ENCODE measurements at places on chromosomes 16 and 17.

GRCh38 chr17:34291721-34292348 is 6.3 kb downstream of the CCL11 start:
- no peak for DNase-seq

DNA sequence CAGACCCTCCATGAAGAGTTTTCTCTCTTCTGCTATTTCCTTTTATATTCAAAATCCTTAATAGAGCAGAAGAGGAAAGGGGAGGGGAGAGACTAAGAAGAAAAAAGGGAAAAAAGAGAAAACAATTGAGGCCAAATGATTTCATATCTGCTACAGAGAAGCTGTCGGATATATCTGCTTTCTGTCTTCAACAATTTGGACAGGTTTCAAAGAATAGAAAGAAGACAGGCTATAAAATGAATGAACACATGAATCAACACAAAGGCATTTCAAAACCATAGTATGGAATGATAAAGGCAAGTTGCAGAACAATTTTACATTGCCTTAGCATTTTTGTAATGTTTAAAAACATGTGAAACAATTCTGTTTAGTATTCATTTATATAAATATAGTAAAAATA is 4.7 kb upstream of the CMTR2 start:
- DNase-seq, result no peak

- no peak for DNase-seq
Measured at GRCh38 chr17:51376739-51377138, 116.4 kb downstream of the UTP18 start.

DNA sequence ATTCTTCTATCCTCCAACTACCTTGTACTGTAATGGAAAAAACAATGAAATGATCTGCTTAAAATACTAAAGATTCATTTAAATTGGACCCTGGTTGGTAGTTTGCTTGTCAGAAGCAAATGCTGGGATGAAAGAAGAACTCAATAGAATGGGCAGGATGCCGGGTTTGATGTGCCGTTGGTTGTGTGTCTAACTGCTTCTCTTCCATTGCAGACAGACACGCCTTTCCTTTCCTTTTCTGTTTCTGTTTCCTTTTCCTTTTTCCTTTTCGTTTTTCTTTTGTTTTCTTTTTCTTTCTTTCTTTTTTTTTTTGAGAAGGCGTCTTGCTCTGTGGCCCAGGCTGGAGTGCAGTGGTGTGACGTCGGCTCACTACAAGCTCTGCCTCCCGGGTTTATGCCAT is 64.6 kb downstream of the PLCG2 start:
- DNase-seq, result no peak

- DNase-seq, result no peak
Measured at GRCh38 chr17:50763716-50764475, 3.4 kb downstream of the ANKRD40CL start.

- no peak for DNase-seq
Measured at GRCh38 chr17:12737740-12738469, 51.4 kb upstream of the ARHGAP44 start.

GRCh38 chr16:82133798-82134197 is 36.2 kb downstream of the MPHOSPH6 start:
- DNase-seq, result no peak

- DNase-seq, result no peak
Measured at GRCh38 chr16:50300942-50301625, 34.7 kb downstream of the ADCY7 start.

GRCh38 chr17:2615882-2616281 is 22.4 kb downstream of the PAFAH1B1 start:
- no peak for DNase-seq
